ENCODE measurements at places on chromosomes 1 and 21.

DNA sequence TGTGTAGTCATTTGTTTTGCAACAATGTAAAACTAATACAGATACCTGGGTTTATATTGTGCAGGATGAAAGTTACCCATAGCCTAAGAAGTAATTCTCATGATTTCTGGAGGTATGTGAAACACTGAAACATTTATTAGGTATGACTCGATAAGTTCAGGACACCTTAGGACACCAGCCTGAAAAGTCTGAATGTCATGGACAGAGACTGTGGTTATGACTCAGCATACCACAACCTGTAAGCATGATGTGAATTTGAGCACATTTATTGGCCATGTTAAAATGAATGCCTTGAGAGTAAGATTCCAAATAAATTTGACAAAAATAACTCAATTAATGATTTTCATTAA is 1471.7 kb upstream of the B3GALT2 start:
- no peak for DNase-seq

DNA sequence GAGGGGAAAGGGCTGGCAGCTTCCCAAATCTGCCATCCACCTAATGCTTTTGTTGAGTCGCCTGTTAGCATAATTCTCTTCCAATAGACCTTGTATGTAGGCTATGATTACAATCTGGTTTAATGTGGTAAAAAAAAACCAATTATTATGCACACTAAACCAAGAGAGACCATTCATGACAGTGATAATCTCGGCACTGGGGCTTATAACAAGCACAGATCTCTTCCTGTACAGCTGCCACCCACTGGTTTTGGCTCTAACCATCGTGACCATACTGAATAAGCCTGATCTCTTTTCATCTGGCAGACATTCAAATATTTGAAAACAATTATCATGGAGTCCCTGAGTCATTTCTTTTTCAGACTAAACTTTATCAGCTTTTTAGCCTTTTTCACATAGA is 12.0 kb upstream of the SYT14 start:
- no peak for DNase-seq

DNA sequence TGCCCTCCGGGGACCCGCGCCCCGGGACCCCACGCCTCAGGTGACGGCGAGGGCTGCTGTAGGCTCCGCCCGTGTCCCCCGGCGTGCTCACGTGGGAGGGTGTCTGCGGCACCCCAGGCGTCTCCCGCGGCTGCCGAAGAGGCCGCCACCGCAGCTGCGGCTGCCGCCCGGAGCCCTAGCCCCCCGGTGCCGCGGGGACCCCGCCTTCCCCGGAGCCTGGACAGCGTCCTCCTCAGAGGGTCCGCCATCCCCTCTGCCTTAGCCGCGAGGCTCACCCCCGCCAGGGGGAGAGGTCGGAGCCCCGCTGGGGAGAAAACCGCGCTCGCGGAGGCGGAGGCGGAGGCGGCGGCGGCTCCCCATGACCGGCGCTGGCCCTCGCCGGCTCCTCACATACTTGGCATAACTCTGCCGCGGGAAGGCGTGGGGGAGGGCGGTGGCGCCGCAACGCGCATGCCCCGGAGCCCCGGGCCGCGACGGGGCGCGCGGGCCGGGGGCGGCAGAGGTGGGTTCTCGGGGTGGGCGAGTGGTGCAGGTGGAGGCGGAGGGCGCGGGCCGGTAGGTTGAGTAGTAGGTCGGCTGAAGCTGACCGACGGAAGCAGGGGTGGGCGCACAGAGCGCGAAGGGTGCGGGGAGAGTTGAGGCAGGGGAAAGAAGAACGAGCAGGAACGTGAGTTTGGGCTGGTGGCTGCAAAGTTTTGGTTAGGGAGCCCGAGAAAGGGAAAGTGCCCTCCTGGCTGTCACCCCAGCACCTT is 700 bp upstream of the SYDE2 start:
- DNase-seq: peak; percentile 58

DNA sequence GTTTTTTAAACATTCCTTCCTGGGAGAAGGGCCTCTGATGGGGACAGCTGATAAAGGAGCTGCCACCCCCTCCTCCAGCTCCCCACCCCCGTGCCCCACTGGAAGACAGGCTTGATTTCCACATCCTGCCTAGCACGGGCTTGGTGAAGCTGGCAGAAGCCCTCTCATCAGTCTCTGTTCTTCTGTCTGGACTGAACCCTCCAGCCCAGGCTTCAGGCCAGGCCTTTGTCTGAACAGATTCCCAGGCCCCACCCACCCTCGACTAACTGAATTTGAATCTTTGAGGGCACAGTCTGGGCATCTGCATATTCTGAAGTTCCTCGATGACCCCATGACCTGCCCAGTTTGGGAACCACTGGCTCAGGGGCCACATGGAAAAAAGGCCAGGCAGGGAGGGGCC is 75.3 kb downstream of the CD58 start:
- no peak for DNase-seq
